Hindlimb muscle (tissue), 1 donor: ENCODE measurements at places on chromosomes 4 and X. TPM values are rescaled to one million over a fixed set of nuclear protein-coding genes. Genes with fewer than 3 reads are reported as not detected.

DNA sequence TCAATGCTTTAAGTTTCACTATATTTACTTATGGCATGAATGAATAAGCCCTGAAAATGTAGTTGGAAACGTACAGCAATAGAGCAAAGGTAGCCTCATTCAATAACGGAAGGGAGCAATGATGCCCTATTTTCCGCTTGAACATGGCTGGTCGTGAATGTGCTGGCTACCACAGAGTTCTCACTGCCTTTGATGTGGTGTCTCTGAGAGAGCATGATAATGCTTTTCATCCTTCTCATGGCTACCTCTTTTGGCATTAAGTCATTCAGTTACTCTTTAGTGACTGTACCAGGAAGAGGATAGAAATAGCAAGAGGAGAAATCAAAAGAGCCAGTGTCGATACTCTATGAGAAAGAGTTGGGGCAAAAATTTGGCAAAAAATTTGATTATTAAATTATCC, 308.0 kb downstream of the PPP3CA start:
- no peak for DNase-seq

GRCh38 chrX:101429934-101430333, 21.9 kb downstream of the HNRNPH2 start:
- no peak for DNase-seq

- no peak for DNase-seq
Measured at GRCh38 chrX:136867518-136867917, 13.0 kb downstream of the RBMX start.

DNA sequence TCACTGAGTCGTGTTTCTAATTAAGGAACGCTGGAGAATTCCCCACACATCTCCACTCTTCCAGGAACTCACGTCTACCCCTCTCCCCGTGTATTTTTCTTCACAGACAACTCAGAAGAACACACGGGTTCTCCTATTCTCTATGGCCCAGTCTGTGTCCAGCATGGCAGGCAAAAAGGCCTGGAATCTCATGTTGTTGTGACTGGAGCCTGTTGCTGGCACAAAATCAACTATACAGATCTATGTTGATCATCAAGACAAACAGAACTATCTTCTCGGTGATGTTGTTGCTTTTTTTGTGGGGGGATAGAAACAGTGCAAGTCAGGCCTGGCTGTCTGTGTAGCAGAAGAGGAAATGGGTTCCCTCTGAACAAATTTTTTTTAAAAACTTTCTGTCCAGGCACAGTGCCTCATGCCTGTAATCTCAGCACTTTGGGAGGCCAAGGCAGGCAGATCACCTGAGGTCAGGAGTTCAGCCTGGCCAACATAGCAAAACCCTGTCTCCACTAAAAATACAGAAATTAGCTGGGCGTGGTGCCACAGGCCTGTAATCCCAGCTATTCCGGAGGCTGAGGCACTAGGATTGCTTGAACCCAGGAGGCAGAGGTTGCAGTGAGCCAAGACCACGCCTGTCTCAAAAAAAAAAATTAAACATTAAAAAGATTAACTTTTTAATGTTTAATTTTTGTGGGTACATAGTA, 50.5 kb upstream of the CBR4 start:
- no peak for DNase-seq

DNA sequence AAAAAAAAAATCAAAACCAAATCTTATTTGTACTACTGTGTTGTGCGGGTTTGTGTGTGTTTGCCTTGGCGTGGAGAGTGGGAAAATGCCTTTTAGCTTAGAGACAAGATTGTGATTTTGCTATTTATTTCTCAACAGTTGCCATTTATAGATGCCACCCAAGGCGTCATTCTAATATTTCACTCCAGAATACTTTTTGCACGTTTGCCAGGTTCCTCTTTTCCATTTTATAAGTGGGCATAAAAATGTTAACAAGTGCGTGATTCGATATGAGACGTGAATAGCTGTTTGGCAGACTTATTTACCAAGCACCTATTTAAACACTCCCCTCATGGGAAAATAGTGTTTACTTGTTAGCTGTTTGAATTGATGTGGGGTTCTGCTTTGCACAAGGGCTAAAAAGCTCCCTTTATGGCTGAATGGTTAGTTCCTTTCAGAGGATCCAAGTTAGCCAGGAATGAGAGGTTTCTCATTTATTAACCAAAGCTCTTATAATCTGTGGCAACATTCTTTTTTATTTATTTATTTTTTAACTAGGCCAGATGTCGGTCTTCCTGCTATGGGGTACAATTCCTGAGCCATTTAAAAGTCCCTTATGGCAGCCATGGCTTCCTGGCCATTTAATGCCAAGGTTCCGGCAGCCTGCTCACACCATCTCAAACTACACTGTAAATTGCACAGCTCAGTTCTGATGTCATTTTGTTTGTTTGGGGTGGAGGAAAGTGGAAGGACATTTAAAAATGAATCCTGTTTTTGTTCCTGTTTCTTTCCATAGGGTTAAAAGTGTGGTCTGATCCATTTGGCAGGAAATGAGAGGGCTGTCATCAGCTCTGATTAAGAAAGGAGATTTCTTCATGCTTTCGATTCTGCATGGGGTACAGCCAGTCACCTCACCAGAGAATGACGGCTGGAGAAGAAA, 14.6 kb downstream of the SMIM20 start:
- no peak for DNase-seq

The SMR3B gene
- not detected for polyA plus RNA-seq
